ENCODE measurements at places on chromosomes 3 and 15.

DNA sequence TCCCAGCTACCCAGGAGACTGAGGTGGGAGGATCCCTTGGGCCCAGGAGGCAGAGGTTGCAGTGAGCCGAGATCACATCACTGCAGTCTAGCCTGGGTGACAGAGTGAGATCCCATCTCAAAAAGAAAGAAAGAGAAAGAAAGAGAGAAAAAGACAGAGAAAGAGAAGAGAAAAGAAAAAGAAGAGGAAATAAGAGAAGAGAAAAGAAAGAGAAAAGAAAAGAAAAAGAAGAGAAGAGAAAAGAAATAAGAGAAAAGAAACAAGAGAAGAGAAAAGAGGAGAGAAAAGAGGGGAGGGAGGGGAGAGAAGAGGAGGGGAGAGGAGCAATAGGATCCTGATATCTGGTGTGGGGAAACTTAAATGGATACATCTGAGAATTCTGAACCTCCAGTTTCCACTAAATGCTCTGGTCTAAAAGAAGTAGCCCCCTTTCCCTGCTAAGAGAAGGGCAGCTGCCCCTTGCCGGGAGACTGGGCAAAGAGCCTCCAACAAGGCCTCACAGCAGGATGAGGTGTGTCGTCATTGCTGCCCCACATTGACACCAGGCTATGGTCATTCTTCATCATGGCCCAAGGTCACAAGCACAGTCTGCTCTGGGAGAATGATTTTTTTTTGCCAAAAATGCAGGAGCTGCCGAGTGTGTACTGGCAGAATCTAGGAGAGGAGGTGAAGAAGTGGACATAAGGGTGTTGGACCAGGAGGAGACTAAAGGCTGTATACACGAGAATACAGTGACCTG, 21.1 kb upstream of the COMMD4 start:
- DNase-seq = no peak

DNA sequence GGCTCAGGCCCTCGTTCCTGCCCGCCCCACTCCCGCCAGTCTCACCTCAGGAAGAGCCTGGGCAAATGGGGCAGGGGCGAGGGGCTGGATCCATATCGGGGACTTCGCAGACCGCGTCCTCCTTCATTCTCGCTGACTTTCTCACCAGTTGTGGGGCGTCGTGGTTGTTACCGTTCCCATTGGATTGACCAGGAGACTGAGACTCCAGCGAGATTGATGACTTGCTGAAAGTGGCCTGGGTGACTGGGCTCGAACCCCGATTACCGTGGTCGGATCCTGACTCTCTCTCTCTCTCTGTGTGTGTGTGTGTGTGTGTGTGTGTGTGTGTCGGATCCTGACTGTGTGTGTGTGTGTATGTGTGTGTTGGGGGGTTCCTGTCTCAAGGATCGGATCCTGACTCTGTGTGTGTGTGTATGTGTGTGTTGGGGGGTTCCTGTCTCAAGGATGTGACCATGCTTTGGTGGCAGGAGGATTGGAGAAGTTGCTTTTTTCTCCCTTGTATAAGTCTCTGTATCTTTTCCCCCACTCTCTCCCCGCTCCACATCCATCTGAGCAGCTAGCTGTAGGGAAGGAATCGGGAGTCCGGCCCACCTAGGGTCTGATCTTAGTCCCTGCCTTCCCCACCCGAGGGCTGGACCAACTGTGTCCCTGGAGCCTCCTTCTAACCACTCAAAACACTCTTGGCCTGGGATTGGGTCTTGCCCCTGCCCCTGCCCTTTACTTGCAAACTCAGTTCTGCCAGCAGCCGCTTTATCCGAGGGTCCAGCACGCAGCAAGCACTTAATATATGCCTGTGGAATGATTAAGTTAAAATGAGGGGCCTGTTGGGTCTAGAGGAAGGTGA, 603 bp downstream of the PLEKHO2 start:
- DNase-seq = no peak

- DNase-seq = no peak
These were observed 113.6 kb downstream of the PLCL2 start for GRCh38 chr3:16998236-16998923.

GRCh38 chr15:41789236-41789635, 15.0 kb downstream of the MAPKBP1 start:
- DNase-seq = no peak

GRCh38 chr15:99961011-99961441, 227.8 kb upstream of the LYSMD4 start:
- DNase-seq = peak; percentile 10

DNA sequence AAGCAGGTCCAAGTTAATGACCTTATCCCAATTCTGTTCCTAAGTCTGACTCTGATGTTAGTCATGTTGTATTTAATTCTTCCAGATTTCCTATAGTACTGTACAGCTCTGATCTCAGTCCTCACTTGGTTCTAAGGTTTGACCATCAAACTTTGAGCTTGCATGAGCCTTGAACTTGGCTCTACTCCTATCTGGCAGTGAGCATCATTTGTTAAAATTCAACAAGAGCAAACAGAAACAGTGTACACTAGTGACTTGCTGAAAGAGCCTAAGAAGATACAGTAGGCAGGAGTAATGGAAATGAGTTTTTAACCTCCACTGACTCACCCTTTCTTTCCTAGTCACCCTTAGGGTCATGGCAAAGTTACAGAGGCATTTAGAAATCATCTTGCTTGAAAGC, 451.1 kb upstream of the TPRG1 start:
- no peak for DNase-seq

GRCh38 chr15:61621146-61621545, 392.0 kb upstream of the RORA start:
- peak; percentile 2 for DNase-seq

- DNase-seq = no peak
These were observed 290.0 kb upstream of the PLSCR5 start for GRCh38 chr3:146895026-146895749.

- DNase-seq = no peak
These were observed 32.1 kb upstream of the THRB start for GRCh38 chr3:24526640-24527212.

DNA sequence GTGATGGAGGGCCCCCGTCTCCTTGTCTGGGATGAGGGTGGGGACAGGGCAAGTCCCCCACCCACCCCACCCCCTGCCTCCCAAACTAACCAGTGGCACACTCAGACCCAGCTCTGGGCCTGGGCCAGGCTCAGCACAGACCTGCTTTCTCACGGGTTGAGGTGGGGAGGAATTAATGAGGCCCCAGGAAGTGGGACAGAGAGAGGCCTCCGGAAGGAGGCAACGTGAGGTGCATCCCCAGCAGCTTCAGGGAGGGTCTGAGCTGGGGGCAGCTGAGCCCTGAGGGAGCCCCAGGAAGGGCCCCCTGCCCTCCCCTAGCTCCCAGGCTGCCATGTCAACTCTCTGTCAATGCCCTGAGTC, 15.0 kb upstream of the GNAI2 start:
- DNase-seq = no peak

DNA sequence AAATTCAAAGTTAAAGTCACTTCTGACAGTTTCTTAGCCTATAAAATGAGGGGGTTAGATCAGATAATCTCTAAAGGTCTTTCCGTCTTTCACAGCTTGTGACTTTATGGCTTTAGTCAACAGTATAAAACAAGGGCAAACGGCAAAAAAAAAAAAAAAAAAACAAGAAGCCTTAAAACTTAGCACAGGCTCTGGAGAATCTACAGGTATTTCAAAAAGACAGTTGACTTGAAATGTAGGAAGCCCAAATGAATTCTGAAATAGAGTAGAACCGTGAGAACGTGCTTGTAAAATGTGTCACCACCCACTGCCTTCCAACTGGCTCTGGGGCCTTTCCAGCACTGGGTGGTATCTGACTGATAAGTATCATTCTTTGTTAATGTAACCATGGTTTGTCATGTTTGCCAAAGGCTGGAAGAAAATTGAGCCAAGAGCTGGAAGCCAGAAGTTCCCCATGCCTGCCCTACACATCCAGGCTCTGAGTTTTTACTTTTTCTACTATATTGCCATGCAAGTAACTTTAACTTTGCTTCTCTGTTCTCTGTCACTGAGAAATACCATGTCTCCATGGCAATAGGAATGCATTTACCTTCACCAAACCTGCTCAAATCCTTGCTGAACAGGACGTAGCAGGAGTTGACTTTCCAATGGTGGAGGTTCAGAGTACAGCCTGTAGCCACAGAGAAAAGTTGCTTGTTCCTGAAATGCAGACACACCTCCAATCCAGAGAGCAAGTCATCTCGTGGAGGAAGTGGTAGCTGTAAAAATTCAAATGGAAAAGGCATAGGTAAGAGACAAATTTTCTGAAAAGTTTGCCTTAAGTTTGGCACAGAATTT, 35.8 kb upstream of the THSD4 start:
- no peak for DNase-seq

DNA sequence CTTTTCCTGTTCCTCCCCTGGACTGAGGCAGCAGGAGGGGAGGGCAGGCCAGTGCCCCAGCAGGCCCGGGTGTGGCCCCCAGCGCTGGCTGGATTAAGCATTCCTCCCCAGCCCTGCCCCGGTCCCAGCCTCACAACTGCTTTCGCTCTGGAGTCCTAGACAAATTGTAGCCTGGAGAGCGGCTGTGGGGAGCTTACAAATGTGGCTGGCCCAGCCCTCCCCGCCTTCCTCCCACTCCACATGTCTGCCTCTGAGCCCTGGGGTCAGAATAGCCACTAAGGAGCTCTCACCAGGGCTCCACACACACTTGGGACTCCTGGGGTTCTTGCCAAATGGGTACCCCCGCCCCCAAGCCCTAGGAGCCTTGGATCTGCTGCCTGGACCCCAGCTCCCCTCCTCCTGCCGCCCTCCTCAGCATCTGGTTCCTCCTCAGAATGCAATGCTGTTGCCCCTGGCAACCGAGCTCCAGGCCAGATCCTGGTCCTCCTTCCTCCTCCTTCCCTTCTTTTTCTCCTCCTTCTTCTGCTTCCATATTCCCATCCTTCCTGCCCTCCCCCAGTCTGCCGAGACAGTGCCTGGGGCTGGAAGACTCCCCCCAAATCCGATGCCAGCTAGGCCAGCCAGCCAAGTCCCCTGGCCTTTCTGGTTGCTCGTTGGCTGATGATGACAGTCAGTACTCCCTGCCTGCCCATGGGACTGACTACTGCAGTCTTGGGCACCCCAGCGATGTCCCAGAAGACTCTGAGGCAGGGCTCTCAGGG, 91.1 kb downstream of the LINGO1 start:
- DNase-seq = no peak

DNA sequence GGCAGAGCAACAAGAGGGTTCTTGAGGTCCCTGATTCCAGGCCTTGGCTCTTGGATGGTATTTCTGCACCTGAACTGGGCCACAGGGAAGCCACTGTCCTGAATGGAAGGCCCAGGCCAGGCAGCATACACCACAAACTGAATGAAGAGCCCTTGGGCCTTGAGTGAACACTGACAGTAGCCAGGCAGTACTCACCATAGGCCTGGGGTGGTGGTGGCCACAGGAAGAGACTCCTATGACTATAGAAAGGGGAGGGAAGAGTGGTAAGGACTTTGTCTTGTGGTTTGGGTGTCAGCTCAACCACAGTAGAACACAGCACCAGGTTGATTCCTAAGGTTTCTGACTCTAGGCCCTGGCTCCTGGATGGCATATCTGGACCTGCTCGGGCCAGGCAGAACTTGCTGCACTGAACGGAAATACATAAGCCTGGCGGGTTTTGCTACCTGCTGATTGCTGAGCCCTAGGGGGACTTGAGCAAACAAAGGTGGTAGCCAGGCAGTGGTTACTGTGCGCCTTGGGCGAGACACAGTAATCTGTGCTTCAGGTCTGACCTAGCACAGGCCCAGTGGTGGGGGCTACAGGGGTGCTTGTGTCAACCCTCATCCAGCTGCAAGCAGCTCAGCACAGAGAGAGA, 241.4 kb downstream of the ISL2 start:
- DNase-seq = no peak

DNA sequence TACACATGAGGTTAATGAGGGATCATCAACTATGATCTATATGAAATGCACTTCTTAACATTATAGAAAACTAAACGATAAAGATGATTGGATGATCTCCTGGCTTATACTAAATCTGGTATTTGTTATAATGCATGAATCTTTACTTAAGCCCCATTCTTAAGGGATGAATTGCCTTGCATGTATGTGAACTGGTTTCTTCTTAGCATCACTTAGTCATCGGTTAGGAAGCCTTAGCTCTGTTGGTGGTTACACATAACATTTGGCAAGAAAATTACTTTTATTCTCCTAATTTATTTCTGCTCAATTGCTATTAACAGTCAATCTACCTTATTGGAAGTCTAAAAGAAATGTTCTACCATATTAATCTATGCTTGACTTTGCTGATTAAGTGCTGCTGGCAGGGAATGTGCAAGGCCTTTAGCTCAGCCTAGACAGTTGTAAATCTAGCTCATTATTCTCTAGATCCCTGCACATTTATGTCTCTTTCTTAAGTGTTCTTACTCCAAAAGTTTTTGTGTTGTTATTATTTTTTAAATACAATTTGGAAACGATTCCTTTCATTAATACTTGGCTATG, 356.0 kb downstream of the ZPLD1 start:
- no peak for DNase-seq

DNA sequence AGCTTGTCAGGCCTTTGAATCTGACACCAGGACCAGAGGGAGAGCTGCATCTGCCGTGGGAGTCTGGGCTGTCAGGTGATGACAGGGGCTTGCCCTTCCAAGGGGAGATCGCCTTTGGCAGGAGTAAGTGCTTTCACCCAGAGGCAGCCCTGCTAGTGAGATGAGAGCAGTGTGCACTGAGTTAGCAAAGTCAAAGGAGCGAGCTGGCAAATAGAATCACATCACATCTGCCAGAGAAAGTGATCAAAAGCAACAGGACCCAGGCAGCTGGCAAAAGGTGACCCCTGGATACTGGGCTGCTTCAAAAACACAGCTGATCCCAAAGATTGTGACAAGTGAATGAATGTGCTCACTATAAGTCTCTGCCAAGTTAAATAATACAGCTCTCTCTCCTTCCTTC, 36.1 kb upstream of the PYDC2 start:
- DNase-seq = no peak

- no peak for DNase-seq
These were observed 3.1 kb downstream of the ACAA1 start for GRCh38 chr3:38133557-38134405.

- DNase-seq = no peak
These were observed 687.4 kb upstream of the CFAP20DC start for GRCh38 chr3:59737241-59737640.

DNA sequence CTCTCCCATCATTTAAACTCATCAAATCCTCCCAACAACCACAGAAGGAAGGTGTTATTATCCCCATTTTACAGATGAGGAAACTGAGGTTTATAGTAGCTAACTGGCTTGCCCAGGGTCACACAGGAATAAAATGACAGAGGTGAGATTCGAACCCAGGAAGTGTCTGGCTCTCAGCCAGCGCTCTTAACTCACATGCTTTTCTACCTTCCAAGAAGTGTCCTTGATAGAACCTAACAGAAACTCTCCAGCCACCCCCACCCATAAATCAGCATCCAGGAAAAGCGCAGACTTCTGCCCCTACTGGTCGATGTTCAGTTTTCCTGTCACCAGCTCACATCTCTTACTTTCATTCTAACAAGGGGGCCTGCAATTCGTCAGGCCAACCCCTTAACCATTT, 51.7 kb downstream of the SPATA12 start:
- no peak for DNase-seq

GRCh38 chr3:140428380-140428779, 249.5 kb upstream of the TRIM42 start:
- DNase-seq = no peak

GRCh38 chr3:148903022-148903442, 37.9 kb downstream of the CPA3 start:
- no peak for DNase-seq

GRCh38 chr3:168250415-168250861, 154.7 kb upstream of the GOLIM4 start:
- DNase-seq = no peak

GRCh38 chr3:7854266-7854665, 647.4 kb upstream of the LMCD1 start:
- no peak for DNase-seq

GRCh38 chr3:182142928-182143327, 431.2 kb downstream of the SOX2 start:
- DNase-seq = no peak
